ENCODE measurements at places on chromosomes 5 and 9.

DNA sequence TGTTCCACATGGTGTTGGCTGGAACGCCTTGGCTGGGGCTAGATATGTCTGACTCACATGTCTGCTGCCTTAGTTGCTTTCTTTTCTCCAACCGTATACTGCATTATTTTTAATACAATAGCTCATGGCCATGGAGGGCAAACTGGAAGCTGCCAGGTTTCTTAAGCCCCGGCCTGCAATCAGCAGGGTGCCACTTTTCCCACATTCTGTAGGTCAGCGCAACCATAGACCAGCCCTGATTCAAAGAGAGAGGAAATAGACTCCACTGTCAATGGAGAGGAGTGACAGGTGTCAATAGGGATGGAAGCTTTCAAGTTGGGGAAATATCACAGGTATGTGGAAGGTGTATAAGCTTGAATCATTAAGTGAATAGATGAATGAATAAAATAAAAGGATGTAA is 60.5 kb downstream of the TARS1 start:
- no peak for DNase-seq

- DNase-seq = no peak
Measured at GRCh38 chr9:9961487-9961886, 651.3 kb downstream of the PTPRD start.

- DNase-seq = no peak
Measured at GRCh38 chr9:34232201-34232600, 53.4 kb downstream of the UBAP1 start.

- no peak for DNase-seq
Measured at GRCh38 chr5:55510523-55510880, 24.3 kb downstream of the PLPP1 start.

- DNase-seq = no peak
Measured at GRCh38 chr9:128899566-128900322, 17.8 kb downstream of the LRRC8A start.

DNA sequence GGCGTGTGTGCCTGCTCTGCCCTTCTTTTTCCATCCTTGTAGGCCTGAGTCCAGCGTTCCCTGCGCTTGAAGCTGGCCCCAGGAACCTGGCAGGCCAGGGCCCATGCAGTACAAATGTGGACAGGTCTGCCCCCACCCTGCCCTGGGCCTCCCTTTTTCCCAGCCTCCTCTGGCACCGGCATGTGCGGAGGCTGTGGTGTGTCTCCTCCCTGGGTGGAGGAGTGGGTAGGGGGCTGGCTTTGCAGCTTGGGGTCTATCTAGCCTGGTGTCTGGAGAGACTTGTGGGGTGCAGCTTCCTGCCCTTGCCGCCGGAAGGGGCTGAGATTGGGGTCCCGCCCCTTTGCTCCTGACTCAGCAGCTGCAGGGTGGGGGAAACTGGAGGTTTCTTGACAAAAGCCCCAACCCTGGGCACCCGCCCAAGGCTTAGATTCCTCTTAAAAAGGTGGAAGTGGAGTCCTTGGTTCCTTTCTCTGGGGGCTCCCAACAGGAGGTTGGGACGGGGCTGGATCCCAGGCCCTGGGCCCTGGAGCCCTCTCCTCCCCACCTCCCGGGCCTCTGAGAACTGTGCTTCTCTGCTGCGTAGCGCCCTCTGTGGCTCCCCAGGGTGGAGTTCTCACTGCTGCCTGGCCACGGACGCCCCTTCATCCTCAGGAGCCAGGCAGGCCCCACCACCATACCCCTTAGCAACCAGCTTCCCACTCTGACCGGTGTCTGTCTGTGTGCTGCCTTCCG is 18.0 kb downstream of the RXRA start:
- no peak for DNase-seq

- no peak for DNase-seq
Measured at GRCh38 chr9:81234924-81235610, 454.3 kb downstream of the TLE1 start.

- no peak for DNase-seq
Measured at GRCh38 chr9:69009708-69010107, 4.2 kb downstream of the PRKACG start.

DNA sequence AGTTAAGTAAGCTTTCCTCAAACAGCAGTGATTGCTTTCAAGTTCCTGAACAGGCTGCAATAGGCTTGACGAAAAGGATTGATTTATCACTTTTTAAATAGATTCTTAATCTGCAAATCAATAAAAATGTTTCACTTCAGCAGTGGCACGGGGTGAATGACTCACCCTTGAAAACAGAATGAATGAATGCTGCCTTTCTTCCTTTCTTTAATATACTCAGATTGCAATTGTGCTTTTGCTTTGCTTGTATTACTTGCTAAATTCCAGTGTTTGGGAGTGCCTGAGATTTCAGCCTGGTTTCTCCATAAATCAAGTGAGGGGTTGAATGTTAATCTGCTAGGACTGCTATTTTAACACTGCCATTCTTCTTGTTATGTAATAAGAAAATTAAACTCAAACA is 1293.8 kb downstream of the PTPRD start:
- DNase-seq = no peak

- DNase-seq = no peak
Measured at GRCh38 chr5:130135506-130135905, 231.2 kb downstream of the CHSY3 start.

DNA sequence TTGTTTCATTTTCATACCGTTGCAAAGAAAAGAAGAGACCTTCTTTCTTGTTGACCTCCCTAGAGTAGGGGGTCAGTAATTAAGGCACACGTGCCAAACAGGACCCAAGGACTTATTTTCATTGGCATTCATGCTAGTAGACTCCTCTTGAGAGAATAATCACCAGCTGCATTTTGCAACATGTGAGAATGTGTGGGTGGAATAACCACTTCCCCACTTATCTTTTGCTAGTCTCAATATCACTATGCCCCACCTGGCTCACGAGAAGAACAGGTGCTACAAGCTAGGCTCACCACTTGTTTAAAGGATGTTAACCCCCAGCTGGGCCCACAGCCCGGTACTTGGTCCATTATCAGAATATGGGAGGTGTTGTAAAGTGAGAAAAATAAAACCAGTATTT is 460.7 kb upstream of the MEF2C start:
- no peak for DNase-seq

- DNase-seq = no peak
Measured at GRCh38 chr9:125747765-125748445, 732 bp downstream of the PBX3 start.

- DNase-seq = no peak
Measured at GRCh38 chr9:95422650-95423049, 94.1 kb downstream of the PTCH1 start.

GRCh38 chr5:9895302-9895645 is 265.1 kb upstream of the TAS2R1 start:
- no peak for DNase-seq

DNA sequence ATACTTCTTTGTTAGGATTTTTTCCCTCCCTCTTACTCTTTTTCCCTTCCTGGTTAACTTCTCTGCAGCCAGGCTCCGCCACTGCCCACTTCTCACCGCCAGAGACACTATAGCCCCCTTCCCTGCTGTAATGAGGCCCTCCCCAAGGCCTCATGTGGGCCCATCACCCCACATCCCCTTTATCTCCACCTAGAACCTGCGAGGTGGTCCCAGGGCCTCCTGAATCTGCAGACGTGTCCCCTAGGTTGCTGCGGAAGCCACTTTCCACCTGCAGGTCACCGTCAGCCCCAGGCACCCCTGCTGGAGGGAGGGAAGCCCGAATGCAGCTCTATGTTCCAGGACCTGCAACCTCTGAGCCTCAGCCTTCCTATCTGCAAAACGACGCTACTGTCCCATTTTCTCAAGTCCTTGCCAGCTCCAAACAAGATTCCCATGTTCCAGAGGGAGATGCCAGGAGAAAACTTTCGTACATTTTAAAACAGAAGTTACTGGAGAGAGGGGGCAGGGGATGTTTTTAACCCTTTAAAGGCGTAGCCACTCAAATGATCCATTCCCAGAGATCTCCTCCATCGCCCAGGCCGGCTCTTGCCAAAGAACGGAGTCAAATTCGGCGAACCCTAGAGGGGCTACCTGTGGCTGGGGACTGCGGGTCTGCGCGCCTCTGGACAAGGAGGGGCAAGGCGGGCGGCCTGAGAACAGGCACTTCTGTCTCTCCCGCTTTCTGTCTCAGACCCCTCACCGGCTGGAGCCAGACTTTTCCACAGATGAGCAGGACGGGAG is 929 bp downstream of the SH3PXD2B start:
- no peak for DNase-seq

DNA sequence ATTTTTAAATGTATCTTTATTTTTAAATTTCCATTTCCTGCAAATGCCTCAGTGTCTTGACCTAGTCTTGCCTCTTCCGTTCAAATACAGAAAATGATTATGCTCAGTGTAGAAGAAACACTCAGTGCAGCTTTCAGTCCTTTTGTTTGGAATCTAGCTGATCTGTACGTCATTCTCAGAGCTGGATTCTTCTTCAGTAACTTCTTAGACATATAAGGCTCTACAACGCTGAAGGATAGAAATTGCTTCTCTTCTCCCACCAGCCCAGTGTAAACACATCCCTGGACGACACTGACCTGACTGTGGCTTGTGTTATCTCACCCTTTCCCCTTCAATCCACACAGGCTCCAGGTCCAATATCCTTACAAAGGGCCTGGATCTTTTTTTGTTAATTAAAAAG is 3.2 kb upstream of the ALDH1B1 start:
- no peak for DNase-seq

DNA sequence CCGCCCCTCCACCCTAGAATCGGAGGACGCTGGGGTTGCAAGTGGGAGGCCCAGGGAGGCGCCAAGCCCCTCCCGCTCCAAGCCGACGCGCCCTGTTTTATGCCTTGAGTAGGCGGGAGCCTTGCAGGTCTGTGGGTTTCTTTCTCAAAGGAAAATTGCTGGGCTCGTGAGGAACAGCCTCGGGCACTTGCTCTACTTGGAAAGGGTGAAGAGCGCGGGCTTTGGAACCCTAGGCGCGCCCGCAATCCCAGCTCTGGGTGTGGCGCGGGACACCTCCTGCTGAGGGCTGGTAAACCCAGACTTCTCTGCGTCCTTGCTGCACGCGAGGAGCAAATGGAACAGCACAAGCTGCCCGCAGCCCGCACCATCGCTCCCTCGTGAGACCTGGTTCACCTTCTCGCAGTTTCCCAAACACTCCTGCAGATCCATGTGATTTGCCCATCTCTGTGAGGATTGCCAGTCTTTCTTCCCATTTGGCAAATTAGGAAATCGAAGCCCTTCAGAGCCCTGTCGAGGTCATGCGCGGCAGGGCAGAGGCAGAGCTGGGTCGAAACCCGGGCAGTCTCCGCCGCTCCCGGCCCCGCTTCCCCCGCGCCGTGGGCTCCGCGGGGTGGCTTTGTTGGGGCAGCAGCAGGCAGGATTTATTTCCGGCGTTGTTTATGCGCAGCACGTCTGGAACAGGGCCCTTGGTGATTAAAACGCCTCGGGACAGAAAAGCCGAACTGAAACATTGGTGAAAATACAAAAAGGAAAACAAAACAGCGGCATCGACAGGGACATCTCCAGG is 98.4 kb upstream of the CPLX2 start:
- no peak for DNase-seq

GRCh38 chr5:12242950-12243888 is 339.0 kb upstream of the CTNND2 start:
- no peak for DNase-seq

DNA sequence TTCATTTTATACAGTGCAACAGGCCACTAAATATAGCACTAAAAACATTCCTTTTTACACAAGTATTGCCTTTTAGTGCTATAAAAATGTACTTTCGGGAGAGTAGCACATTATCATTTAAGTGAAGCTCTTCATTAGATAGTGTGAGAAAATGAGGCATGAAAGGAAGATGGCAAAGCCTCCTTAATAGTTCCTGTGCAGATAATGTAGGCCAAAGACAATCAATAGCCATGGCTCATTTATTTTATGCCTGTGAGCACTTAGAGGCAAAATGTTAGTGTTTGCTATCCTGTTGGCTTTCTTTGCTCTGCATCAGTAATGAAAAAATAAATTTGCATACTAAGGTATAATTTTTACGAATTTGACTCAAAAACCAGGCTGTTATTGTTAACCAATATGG is 929.5 kb upstream of the C9orf72 start:
- DNase-seq = no peak

DNA sequence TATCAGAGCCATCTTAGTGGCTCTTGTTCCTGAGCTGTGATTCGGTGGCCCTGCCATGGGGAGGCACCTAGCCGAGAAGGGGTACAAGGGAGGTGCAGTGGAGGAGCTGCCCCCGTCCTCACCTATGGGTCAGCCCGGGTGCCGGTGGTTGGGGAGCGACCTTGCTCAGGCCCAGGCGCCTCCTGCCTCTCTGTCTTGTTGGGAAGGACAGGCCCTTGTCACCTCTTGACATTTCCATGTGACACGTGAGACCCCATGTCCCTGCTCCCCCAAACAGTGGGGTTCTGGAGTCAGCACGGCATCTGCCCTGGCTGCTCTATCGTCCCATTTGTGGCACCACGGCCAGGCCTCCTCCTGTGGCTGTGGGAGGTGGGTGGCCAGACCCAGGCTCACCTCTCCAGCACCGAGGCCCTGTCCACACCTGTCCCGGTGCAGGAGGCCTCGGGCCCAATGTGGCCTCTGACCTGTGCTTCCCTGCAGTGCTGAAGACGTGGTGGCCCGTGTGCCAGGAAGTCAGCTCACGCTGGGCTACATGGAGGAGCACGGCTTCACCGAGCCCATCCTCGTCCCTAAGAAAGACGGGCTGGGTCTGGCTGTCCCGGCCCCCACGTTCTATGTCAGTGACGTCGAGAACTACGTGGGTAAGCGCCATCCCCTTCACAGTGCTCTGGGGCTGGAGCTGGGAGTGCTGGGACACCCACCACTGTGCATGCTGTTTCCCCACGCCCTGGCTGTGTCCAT is 68.9 kb downstream of the PHF2 start:
- DNase-seq = no peak

GRCh38 chr9:121966706-121967105 is 126.4 kb downstream of the TTLL11 start:
- no peak for DNase-seq

DNA sequence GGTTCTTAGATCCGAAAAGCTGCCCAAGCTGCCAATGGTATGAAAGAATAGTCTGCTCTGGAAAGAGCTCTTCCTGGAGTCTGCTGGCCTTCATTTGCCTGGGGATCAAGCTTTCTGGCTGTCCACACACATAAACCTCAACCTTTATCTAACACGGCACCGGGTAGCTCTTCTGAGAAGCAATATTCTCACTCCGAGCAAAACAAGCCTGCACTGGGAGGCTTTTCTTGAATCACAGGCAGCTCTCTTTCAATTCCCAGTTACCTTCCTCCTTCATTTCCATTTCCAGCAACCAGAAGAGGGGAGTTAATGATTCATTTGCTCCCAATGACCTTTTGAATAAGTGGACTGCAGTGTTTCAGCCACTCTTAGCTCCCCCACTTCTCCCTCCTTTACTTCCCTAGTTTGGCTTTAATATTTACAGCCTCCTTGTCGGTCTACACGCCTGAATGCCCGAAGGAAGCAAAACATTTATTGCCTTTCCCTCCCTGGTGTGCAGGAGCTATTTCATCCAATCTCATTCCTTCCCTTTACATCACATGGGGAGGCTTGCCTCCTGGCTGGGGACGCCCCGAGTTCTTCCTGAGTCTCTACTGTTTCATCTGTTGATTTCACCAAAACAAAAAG is 187.1 kb downstream of the ARHGEF28 start:
- no peak for DNase-seq

DNA sequence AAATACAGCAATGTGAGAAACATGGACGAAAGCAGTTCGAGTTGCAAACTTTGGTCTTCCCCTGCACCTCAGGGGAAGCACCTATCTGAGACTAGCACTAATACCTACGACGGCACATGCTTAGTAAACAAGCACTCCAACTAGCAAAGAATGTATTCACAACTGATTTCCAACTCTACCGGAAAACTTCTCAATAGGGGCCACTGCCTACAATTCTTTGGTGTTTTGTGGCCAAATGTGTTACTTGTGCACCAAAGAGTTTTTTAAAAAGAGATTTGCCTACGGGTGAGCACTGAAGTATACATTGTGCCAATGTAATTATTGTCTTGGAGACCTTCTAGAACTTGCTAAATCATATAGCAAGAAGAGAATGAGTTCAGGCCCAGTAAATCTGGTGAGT is 12.2 kb downstream of the ENC1 start:
- DNase-seq = no peak

Data from activated naive CD4-positive, alpha-beta T cell (primary cell).